EH (cell line): ENCODE measurements at places on chromosomes 2 and 18.

DNA sequence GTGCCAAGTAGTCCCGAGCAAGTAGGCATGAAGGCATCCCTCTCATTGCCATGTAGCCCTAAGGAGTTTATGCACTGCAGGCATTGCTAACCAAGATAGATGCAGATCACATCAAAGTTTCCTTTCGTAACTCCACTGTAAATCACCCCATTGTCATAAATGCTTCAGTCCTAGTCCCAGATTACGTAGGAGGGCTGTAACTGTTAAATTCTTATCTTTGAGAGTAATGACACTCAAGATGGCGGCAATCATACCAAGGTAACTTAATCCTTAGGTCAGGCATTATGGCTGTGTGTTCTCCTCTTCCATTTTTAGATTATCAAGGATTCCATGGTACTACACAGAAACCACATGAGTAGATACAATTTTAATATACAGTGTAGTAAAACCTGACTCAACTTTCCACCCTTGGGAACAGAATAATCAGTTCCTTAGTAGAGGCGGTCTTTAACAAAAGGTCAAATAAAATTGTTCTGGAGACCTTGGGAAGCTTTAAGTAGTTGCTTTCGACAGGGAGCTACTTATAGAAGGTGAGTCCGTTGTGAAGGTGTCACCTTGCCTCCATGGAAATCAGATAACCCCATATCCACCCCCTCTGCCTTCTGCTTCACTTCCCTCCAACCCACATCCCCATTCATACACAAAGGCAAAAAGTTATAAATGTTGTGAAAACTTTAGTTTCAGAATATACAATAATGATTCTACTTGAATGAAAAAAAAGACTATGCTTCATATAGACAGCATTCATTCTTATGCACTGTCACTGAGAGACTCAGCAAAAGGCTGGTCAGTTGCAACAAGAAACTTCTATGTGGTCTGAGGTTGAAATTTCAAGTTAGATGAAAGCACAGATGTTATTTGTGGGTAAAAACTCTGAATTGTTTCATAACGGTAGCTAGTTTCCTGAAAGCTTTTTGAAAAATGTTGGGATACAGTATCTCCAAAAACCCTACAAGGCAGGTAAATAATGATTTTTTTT is 64.8 kb upstream of the GALNT5 start:
- DNase-seq = no peak

GRCh38 chr18:63677500-63678225 is 16.0 kb upstream of the SERPINB3 start:
- DNase-seq = peak; percentile 51

DNA sequence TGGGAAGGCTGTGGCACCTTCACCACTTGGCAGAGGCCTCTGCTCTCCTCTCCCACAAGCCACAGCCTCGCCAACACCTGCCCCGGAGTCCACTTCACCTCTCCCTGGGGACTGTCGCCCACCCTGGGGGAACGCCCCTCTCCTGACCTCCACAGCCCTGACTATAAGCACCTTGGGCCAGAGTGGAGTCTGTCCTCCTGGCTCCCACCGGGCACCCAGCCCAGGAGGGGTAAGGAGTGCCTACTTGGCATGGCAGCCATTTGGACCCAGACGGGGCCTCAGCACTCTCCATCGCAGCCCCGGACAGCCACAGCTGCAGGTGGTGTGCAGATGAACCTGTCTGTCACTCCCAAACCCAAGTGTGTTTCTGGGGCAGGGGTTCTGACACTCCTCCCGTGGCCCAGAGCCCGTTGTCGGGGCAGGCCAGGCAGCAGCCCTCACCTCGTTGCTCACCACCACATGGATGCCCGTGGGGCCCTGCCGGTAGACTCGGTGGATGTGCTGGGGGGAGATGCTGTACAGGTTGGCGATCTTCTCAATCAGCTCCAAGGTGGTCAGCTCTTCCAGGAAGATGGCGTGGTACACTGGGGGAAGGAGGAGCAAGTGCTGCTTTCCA is 53.5 kb downstream of the TFCP2L1 start:
- no peak for DNase-seq

DNA sequence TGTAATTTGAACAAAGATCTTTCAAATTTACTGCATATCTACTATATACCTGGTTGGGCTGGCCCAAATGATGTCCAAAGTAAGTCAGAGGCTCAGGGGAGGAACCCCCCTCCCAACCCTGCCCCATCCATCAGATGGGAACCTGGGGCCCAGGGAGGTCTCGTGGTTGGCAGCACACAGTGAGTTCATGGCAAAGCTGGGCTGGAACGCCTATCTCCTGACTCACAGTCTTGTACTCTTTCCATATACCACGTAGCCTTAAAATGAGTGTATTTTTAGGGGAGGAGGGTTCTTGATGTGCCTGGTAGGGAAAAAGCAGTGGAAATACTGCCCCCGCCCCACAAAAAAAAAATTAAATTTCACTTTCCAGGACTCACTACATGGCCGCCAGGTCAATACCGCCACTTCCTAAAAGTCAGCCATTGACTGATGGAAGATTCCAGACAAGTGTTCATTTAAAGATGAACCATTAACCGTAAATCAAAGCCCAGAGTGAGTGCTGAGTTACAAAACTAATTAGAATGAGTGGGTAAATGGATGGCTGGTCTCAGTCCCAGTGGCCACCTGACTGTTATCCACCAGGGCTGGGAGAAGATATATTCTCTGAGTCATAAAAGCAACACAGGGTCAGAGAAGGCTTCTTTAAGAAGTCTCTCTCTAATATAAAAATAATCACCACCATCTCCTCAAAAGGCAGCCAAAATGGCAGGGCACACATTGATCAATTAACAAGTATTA is 80.5 kb downstream of the ZBTB7C start:
- DNase-seq = peak; percentile 68

- DNase-seq = no peak
Observed at GRCh38 chr18:74905247-74905646, 303.7 kb downstream of the PTGR3 start.

DNA sequence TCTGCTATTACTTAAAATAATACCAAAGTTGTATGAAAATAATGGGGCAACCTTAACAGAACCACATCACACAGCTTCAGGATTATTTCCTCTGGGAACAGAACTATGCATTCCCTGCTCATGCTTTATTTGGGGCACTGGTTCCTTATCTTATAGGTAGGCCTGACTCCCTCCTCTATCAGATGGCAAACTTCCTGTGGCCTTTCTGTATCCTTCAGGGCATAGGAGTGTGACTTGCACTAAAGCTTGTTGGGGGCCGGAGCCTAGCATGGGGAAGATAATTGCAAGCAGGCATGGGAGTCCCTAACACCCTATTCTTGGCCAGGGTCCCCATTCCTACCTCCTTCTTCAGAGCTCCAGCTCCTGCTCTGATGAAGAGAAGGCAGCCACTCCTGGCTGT is 167.2 kb upstream of the SERTAD2 start:
- no peak for DNase-seq

DNA sequence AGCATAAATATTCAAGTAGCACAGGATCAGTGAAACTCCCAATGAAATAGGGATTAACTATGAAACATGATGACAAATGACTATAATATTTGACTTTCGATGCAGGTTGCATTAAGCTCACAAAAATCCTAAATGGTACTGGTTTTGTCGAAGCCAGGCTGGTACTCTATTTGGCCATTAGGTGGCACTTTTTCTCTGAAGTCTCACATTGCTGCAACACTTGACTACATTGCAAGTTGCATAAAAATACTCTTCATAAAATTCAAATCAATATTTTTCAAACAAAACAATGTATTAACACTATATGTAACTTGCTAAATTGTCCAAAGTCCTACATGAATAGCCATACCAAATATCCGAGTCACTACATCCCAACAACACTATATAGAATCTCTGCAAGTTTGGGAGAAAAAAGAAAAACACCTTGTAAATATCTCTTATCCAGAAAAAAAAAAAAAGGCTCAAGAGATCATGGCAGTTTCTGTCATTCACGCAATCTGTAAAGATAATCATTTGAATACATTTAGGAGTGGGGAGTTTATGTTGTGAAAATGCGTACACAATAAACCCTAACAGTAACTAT is 9.5 kb downstream of the RTTN start:
- DNase-seq = peak; percentile 62

- DNase-seq = peak; percentile 15
Observed at GRCh38 chr2:64727843-64728463, 74.2 kb upstream of the SERTAD2 start.

GRCh38 chr2:133552821-133553220 is 15.4 kb downstream of the NCKAP5 start:
- no peak for DNase-seq

- peak; percentile 4 for DNase-seq
Observed at GRCh38 chr2:121771976-121772742, 16.7 kb downstream of the TSN start.

- no peak for DNase-seq
Observed at GRCh38 chr2:127161176-127162136, 54.5 kb upstream of the BIN1 start.

- no peak for DNase-seq
Observed at GRCh38 chr2:204145791-204146190, 209.2 kb downstream of the ICOS start.

DNA sequence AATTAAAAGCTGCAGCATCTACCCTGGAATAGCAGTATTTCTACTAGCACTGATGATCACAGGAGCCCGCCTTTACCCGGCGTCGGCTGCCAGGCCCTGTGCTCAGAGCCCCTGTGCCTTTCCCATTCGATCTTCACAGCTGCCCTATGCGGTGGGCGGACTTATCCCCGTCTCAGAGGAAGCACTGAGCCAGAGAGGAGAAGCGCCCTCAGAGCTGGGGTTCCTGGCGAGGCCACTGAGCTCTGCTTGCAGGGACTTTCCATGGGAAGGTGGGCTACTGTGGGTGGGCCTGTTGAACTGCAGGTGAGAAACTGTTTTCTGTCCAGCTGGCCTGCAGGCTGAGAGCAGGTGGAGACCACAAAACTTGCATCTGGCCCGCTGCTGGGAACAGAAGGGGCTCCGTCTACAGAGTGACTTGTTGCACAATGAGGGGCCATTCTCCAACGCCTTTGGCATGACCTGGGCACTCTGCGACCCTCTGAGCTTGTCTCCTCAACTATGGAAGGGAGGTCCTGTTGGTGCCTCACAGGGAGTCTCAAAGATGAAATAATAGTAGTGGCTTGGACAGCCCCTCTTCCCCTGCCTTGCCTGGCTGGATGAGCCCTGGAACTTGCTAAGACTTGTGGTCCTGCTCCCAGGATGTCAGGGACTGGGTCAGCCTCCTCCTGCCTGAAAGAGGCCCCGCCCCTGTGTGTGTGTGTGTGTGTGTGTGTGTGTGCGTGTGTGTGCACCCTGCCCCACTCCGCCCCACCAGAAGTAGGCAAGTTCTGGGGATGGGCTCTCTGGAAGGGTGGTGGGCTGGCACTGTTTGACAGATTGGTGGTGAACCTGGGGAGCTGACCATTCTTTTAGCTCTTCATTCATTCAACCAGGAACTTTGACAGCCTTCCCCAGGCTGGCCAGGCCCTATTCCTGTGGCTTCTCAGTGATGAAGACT is 32.7 kb downstream of the GLI2 start:
- DNase-seq = no peak

DNA sequence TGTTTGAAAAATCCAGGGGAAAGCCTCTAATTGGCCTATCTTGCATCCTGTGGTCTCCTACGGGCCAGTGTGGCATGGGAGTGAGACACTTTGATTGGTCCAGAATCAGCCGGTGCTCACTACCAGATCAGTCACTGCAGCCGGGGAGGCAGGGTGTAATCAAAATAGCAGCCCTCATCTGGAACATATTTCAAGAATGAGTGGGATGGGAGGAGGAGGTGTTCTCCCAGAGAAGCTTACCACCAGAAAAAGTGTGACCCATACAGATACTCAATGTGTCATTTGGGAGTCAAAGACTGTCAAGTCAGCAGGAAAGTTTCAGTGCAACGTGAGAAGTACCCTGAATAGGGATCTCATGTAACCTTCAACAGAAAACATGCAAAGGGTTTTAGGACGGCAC is 393.9 kb upstream of the SLC14A2 start:
- peak; percentile 94 for DNase-seq

- DNase-seq = no peak
Observed at GRCh38 chr2:205047273-205047839, 502.1 kb downstream of the PARD3B start.

DNA sequence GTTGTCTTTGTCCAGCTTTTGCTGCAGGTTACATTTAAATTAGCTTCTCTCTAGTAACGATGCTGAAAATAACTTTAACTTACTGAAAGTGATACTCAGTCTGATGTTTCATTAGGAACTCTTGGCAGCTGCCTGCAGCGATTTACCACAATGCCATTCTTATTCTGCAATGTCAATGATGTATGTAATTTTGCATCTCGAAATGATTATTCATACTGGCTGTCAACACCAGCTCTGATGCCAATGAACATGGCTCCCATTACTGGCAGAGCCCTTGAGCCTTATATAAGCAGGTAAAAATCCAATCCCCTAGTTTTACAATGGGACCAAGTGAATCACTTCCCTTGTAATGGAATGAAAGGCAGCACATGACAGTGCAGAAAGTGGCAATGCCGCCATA is 16.3 kb upstream of the MFF start:
- DNase-seq = no peak

DNA sequence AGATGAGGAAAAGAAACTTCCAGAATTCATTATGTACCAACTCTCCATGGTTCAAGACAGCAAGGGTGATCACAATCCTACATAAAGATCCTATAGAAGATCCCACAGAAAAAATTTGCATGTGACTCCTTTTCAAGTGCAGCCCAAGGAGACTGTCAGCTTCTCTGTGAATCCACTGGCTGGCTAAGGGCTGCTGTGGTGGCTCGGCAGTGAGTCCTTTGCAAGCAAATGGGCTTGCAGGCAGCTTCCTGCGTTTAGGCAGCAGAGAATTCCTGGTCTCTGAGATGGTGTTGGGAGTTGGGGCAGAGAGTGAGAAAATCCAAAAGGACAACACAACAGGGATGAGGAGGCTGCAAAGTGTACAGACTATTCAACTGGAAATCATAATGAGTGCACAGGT is 43.4 kb downstream of the NABP1 start:
- DNase-seq = no peak

DNA sequence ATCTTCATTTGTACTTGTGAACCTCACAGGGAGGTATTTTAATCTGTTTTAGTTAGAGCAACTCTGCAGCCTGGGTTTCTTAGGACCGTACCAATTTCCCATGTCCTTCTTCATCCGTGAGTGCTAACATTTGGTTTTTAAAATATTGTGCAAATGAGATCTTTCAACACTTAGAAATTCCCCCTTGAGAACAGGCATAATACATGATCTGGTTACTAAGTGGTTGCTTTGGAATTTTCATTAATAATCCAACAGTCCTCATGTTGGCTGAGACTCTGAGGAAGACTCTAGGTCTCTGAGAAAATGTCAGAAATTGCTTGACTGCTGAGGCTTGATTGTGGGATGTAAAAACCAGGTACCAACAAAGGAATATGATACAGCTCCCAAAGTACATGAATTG is 125.6 kb upstream of the CDCA7 start:
- DNase-seq = no peak

- no peak for DNase-seq
Observed at GRCh38 chr2:193943406-193943960, 1713.5 kb upstream of the SLC39A10 start.

GRCh38 chr2:114350186-114350725 is 92.2 kb upstream of the DPP10 start:
- DNase-seq = no peak
